Activated CD8-positive, alpha-beta memory T cell treated with anti-CD3 and anti-CD28 coated beads, Interleukin-2, amount 10 ng/mL, durations not matched to agents 7 days and 5 days (primary cell): ENCODE measurements at places on chromosomes 12 and 14.

GRCh38 chr12:66217342-66217917 lies 28.4 kb downstream of the IRAK3 start:
- H3K4me1 ChIP-seq = no peaks in the 10 kb centered on the region
- no peak overlapping the region for H3K4me3 ChIP-seq
- H3K36me3 ChIP-seq = no peaks in the 10 kb centered on the region
- DNase-seq = no peak

- H3K27me3 ChIP-seq = no peaks in the 10 kb centered on the region
- peaks cover 30% of the 10 kb centered on the region for H3K36me3 ChIP-seq
- H3K4me1 ChIP-seq = peaks cover 40% of the 10 kb centered on the region
- no peak for DNase-seq
Measured at GRCh38 chr12:121238086-121238485, 28.2 kb downstream of the P2RX4 start.

DNA sequence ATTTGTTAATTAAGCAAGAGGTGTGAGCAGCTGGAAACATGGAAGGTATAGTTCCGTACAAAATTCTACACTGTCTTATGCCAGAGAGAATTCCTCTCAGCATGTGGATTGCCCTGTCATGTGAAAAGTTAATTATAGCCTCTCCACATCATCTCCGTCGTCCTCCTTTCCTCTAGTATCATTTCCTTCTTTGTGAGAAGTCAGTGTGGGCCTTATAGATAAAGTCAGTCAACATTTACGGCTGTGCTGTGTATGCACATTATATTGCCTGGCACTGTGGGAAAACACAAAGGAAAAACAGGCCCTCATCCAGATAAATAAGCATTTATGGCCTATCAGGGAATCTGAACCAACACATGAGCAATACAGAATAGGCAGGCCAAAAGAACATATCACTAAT lies 236.6 kb downstream of the SEC23A start:
- peaks cover 2% of the 10 kb centered on the region for H3K27me3 ChIP-seq
- no peak overlapping the region for H3K27ac ChIP-seq

DNA sequence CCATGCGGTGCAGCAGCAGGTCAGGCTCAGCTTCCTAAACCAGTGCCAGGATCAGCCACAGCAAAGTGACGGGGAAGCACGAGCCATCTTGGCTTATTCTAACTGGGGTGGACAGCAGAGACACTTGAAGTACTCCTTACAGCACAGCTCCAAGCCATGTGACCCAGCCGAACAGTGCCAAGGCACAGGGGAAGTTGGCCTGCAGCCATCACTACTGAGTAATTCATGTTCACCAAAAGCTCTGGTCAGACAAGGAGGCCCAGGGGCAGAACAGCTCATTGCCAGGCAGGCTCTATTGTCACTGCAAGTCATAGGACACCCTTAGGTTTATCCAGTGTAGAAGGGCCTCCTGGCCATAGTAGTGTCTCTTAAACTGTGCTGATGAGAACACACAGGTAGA lies 23.4 kb upstream of the SLC35F4 start:
- no peak for DNase-seq
- no peaks in the 10 kb centered on the region for H3K4me1 ChIP-seq
- no peak overlapping the region for H3K27ac ChIP-seq
- H3K36me3 ChIP-seq = no peaks in the 10 kb centered on the region
- no peak overlapping the region for H3K4me3 ChIP-seq
- no peaks in the 10 kb centered on the region for H3K27me3 ChIP-seq

DNA sequence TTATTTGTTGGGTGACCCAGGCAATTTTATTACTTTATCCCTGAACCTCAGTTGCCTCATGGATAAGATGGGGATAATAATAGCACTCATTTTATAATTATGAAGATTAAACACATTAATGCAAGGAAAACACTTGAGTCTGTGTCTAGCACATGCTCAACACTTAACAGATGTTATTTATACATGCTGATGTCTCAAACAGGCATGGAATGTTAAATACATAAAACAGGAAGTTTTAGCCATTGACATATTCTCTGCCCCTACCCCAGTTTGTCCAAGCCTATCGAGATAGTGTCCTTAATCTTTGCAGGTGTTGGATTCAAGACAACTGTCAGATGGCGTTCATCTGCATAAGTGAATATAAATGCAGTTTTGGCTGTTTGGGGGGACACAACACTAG lies 109.8 kb downstream of the SCAF11 start:
- no peak overlapping the region for H3K4me3 ChIP-seq
- H3K4me1 ChIP-seq = peaks cover 39% of the 10 kb centered on the region
- H3K27ac ChIP-seq = no peak overlapping the region
- no peaks in the 10 kb centered on the region for H3K27me3 ChIP-seq
- peaks cover 67% of the 10 kb centered on the region for H3K36me3 ChIP-seq

GRCh38 chr14:55721353-55721752 lies 141.3 kb downstream of the KTN1 start:
- DNase-seq = no peak
- H3K27ac ChIP-seq = no peak overlapping the region
- peaks cover 6% of the 10 kb centered on the region for H3K4me1 ChIP-seq
- no peak overlapping the region for H3K4me3 ChIP-seq

GRCh38 chr14:74609721-74610120 lies 2.3 kb downstream of the LTBP2 start:
- H3K4me3 ChIP-seq = no peak overlapping the region
- no peak overlapping the region for H3K27ac ChIP-seq

DNA sequence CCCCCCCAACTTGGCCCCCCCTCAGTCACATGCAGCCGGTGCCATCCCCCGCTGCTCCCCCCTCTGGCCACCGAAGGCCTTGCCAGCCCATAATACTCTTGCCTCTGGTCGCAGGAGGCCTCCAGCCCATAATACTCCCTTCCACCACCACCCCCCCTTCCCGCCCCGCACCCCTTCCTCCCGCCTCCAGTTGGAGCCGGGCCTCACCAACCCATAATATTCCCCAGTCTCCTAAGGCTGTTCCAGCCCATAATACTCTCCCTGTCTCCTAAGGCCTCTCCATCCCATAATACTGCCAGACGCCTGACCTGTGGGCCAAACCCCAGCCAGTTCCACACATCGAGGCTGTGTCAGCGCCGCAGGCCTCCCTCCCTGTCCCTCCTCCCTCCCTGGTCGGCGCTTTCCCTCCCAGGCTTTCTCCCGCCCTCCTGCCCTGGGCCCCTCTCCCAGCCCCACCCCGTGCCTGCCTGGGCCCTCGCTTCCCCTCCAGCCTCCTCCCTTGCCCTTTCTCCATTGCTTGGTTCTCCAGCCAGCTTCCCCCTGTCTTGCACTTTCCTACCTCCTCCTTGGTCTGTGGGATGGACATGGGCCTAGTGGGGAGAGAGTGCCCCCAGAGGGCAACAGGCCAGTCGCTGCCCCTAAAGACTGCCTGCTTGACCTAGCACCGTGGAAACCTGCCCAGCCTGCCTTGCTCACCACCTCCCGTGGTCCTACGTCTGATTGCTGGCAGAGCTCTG lies 6.8 kb upstream of the CHD4 start:
- peak; percentile 86 for DNase-seq
- no peaks in the 10 kb centered on the region for H3K27me3 ChIP-seq
- no peak overlapping the region for H3K4me3 ChIP-seq
- H3K4me1 ChIP-seq = peaks cover 42% of the 10 kb centered on the region

DNA sequence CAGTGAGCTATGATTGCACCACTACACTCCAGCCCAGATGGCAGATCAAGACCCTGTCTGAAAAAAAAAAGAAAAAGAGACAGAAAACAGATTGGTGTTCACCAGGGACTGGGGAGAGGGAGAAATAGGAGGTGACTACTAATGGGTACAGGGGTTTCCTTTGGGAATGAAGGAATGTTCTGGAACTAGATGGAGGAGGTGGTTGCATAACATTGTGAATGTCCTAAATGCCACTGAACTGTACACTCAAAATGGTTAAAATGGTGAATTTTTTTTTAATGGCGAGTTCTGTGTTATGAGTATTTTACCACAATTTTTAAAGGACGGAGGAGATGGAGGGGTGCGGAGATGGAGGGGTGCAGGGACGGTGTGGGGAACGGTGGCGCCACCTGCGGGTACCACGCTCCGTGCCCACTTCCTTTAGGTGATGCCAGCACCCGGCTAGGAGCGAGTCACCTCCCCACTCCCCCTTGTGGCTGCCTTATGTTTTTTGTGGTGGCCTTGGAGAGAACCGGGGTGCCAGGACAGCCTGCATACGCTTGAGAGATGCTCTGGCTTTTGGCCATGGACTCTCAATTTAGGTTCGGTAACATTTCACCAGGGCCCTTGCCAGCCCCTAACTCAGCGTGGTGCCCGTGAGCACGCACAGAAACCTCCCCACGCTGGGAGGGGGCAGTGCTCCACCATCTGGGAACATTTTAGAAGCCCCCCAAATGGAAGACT lies 16.1 kb downstream of the UBC start:
- H3K36me3 ChIP-seq = no peaks in the 10 kb centered on the region
- peak; percentile 83 for DNase-seq
- peaks cover 23% of the 10 kb centered on the region for H3K4me1 ChIP-seq

DNA sequence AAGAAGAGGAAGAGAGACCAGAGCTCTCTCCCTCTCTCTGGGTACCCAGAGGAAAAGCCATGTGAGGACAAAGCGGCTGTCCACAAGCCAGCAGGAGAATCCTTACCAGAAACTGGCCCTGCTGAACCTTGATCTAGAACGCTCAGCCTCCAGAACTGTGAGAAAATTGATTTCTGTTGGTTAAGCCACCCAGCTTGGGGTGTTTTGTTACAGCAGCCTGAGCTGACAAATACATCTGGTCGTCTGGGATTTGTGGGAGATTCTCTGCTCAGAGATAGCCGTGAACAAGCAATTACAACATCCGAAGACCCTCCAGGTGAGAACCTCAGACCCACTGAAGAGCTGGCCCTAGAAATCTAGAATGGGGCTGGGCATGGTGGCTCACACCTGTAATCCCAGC lies 6.5 kb upstream of the PRIMA1 start:
- no peaks in the 10 kb centered on the region for H3K36me3 ChIP-seq
- peaks cover 33% of the 10 kb centered on the region for H3K27me3 ChIP-seq
- no peak for DNase-seq

GRCh38 chr12:103769240-103769945 lies 71.6 kb downstream of the NT5DC3 start:
- no peak for DNase-seq
- H3K4me3 ChIP-seq = no peak overlapping the region
- H3K27ac ChIP-seq = no peak overlapping the region
- H3K27me3 ChIP-seq = no peaks in the 10 kb centered on the region

DNA sequence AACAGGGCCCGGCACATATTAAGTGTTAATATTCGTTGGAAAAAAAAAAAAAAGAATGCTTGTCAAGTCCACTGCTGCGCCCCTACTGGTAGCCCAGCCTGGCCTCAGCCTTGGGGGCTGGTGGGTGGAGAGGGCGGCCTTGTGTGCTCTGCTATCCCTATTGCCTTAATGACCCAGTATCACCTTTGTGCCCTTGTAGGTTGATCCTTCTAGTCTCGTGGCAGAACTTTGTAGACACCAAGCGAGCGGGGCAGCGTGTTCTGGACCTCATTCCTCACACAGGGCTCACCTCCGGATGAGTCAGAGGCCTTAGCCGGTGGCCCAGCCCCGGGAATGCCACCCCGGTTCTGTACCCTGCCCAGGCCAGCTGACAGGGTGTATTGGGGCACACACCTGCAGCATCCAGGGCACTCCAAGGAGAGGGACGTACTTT lies 1.8 kb upstream of the RCOR1 start:
- DNase-seq = no peak
- H3K27me3 ChIP-seq = peaks cover 3% of the 10 kb centered on the region
- H3K4me1 ChIP-seq = peaks cover 19% of the 10 kb centered on the region
- H3K36me3 ChIP-seq = peaks cover 7% of the 10 kb centered on the region
- no peak overlapping the region for H3K27ac ChIP-seq

DNA sequence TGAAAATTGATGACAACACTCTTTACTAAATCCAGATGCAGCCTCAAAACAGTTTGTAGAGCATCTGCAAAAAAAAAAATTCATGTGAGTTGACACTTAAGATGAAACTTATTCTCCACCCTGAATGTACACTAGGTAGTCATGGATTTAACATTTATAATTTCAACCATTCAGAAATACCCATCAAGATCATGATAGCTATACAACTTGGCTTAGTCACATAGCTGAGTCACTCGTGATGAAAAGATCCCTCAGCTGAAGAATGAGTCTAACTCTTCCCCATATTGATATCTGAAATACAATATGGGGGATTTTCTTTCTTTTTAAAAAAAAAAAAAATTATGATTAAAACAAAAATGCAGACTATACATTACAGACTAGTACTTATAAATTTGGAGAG lies 104.8 kb upstream of the PLEKHG7 start:
- peaks cover 46% of the 10 kb centered on the region for H3K36me3 ChIP-seq
- H3K4me3 ChIP-seq = no peak overlapping the region
- no peaks in the 10 kb centered on the region for H3K27me3 ChIP-seq
- DNase-seq = no peak
- H3K27ac ChIP-seq = no peak overlapping the region

- H3K4me3 ChIP-seq = no peak overlapping the region
- no peak for DNase-seq
- peaks cover 9% of the 10 kb centered on the region for H3K4me1 ChIP-seq
- H3K27ac ChIP-seq = no peak overlapping the region
Measured at GRCh38 chr12:8870586-8870985, 43.7 kb upstream of the PHC1 start.

GRCh38 chr12:89787763-89788162 lies 79.1 kb upstream of the ATP2B1 start:
- H3K4me1 ChIP-seq = no peaks in the 10 kb centered on the region
- no peaks in the 10 kb centered on the region for H3K27me3 ChIP-seq
- no peak for DNase-seq
- no peak overlapping the region for H3K4me3 ChIP-seq
- no peak overlapping the region for H3K27ac ChIP-seq
- H3K36me3 ChIP-seq = peaks cover 12% of the 10 kb centered on the region

DNA sequence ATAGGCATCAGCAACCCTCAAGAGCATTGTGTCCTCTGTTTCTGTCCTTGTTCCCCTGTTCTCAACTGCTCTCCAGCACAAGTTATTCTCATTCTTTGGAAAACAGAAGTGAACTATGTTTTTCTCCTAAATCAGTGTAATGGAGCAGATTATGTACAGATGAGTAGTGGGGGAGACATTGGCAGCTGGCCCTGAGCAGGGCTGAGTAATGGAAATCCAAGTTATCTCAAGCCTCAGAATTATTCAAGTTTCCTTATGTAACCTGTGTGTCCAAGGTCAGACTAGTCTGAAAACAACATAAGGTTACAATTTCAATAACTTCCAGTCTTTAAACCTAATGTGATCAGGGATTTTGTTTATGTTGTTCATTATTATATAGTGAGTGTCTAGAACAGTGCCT lies 116.1 kb upstream of the FUT8 start:
- peaks cover 44% of the 10 kb centered on the region for H3K36me3 ChIP-seq
- no peak for DNase-seq
- no peak overlapping the region for H3K27ac ChIP-seq
- H3K4me3 ChIP-seq = no peak overlapping the region
- no peaks in the 10 kb centered on the region for H3K27me3 ChIP-seq

DNA sequence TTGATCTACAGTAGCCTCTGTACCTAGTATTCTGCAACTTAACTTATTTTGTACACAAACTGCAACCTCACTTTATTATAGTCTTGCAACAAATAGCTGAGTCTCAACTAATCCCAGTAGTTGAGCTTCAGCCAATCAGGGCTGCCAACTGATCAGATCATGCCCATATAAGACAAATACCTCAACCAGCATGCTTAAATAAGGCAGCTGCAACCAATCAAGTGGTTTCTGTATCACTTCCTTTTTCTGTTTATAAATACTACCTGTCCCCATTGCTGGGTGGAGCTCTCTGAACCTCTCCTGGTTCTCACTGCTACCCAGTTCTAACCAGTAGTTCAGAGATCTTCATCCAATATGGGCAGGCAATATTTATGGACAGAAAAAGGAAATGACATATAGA lies 248.5 kb upstream of the FBXO33 start:
- H3K27ac ChIP-seq = no peak overlapping the region
- no peak overlapping the region for H3K4me3 ChIP-seq
- no peaks in the 10 kb centered on the region for H3K36me3 ChIP-seq
- H3K27me3 ChIP-seq = no peaks in the 10 kb centered on the region
- DNase-seq = no peak

- H3K36me3 ChIP-seq = no peaks in the 10 kb centered on the region
- H3K27me3 ChIP-seq = peaks cover 11% of the 10 kb centered on the region
- H3K4me3 ChIP-seq = no peak overlapping the region
- H3K4me1 ChIP-seq = no peaks in the 10 kb centered on the region
Measured at GRCh38 chr14:24978862-24979724, 70.9 kb downstream of the STXBP6 start.
